ENCODE measurements at places on chromosomes 5 and 9.

DNA sequence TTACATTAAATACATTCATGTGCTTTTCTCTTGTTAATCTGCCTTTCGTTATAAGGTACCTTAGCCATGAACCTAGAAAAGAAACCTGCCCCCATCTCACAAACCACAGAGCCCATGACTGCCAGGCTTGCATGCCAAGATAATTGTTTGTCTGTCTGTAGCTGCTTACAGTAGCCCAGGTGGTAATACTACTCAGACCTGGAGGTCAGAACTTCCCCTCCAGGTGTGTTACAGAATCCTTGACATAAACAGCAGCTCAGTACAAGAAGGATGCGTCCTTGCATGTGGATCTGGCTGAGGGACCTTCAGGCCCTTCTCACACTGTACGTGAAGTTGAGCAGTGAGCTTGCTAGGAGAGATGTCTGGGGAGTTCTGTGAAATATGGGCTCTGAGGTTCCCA lies 291.4 kb downstream of the CSNK1G3 start:
- no peak for DNase-seq

GRCh38 chr5:142316051-142316450 lies 8.8 kb downstream of the SPRY4 start:
- DNase-seq, result no peak

GRCh38 chr5:163695830-163696578 lies 190.6 kb downstream of the MAT2B start:
- DNase-seq, result no peak

DNA sequence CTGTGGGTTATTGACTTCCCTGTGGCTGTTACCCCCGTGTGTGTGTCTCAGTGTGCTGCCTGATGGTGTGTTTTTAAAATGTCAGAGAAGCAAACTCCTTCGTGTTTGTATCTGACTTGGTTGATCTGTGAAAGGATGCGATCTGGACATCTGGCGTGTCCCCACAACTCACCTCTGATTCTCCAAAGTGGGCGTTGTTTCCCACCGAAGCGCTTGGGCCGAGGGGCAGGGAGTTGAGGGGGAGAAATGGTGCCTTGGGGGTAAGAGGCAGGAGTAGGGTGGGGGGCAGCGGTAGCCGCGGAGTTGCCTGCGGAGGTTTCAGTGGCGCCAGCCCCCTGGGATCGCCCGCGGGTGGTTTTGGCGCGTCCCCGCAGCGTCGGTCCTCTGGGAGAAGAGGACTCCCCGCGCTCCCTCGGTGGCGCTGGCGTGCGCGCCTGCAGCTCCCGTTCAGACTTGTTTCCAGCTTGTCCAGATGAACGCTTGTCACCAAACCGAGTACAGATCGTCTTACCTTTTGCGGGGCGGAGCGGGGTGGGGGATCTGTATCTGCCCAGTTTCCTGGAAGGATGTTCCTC lies 1.1 kb downstream of the MAST4 start:
- DNase-seq, result peak; percentile 30

GRCh38 chr5:1111241-1111726 lies 579 bp downstream of the SLC12A7 start:
- DNase-seq, result peak; percentile 48

GRCh38 chr5:135441350-135441831 lies 5.8 kb downstream of the DCANP1 start:
- no peak for DNase-seq

- DNase-seq, result no peak
Observed at GRCh38 chr5:141150224-141150992, 551 bp downstream of the PCDHB6 start.
